Gastroesophageal sphincter (tissue), 4 donors: ENCODE measurements at places on chromosomes 11 and 22. TPM values are rescaled to one million over a fixed set of nuclear protein-coding genes. Genes with fewer than 3 reads are reported as not detected.

DNA sequence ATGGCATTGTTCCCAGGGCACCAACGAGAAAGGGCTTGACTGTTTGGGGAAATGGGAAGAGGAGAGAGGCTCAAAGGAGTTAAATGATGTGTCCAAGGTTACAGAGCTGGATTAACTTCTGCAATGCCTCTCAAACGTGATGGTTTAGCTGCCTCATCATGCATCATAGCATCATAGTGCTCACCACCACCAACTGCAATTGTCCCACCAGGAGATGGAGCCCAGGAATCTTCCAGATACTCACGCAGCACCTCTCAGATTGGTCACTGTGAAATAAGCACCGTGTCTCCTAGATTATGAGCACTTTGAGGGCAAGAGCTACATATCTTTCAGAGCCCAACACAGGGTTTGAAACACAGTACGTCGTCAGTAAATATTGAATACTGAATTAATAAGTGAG is 69.2 kb downstream of the PRSS23 start:
- no peak for ATAC-seq

- no peak for ATAC-seq
Observed at GRCh38 chr22:20646415-20646814, 127.5 kb upstream of the SERPIND1 start.

DNA sequence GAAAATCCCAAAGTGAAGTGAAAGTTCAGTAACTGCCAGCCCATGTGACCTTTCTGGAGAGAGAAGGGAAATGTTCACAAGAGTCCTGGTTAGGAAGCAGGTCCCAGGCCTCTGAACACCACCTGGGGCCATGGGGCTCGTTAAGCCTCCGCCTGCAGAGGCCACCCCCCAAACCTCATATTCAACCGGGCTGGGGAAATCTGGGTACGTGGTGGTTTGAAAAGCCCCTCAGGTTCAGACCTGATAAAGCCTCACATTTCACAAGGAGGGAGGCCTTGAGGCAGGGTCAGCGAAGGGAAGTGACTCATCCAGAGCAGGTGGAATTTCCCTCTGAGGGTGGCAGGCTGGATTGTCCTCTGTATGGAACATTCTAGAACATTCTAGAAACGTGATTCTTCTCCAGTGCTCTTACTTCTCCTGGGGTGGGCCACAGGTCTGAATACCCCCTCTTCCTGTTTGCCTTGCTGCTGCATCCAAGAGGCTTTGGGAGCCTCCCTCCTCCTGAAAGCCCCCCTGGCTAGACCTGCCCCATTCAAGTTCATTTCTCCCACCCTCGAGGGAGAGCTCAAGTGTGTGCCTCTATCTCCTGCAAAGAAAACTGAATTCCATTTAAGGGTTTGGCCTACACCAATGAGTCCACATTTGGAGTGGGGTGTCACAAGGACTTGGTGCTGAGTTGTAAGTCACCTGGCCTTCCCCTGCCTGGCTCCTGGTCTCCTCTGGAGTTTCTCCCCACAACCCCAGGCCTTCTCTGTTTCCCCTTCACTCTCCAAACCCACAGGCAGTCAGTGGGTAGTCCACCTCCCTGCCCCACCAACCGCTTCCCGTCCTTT is 6.3 kb downstream of the FXYD2 start:
- ATAC-seq: no peak

DNA sequence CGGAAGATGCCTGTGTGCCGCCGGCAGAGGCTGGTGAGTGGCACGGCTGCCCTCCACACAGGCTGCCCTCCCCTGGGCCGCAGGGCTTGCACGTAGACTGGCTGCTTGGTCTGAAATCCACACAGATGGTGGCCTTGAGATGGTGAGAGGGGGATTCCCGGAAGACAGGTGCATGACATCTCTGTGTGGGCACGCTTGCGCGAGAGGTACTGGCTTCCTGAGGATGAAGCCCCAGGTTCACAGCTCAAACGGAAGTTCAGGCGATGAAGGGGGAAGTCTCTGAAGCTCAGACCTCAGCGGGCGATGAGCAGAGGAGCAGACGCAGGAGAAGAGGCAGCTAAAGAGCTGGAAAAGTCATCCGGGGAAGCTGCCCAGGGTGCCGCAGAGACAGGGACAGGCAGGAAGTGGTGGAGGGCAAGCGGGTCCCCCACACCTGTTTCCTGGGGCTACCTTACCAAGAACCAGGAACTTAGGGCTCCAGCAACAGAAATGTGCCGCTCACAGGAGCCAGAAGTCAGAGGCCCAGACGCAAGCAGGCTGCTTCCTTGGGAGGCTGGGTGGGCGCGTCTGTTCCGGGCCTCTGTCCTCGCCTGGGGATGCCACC is 7.2 kb downstream of the CRELD2 start:
- no peak for ATAC-seq

GRCh38 chr22:25061605-25062376 is 109.3 kb downstream of the KIAA1671 start:
- no peak for ATAC-seq

The SNX19 gene
- total RNA-seq: 115 TPM

The DEAF1 gene
- 29.1 TPM for total RNA-seq

The RFPL1 gene
- total RNA-seq: not detected

The CATSPERZ gene
- not detected for total RNA-seq

The LSP1 gene
- total RNA-seq: 133 TPM

The SREBF2 gene
- total RNA-seq: 101 TPM
